Stimulated activated CD8-positive, alpha-beta memory T cell treated with anti-CD3 and anti-CD28 coated beads, Interleukin-15, amount 100 ng/mL, for 48 hours (primary cell): ENCODE measurements at places on chromosomes 7 and 10.

DNA sequence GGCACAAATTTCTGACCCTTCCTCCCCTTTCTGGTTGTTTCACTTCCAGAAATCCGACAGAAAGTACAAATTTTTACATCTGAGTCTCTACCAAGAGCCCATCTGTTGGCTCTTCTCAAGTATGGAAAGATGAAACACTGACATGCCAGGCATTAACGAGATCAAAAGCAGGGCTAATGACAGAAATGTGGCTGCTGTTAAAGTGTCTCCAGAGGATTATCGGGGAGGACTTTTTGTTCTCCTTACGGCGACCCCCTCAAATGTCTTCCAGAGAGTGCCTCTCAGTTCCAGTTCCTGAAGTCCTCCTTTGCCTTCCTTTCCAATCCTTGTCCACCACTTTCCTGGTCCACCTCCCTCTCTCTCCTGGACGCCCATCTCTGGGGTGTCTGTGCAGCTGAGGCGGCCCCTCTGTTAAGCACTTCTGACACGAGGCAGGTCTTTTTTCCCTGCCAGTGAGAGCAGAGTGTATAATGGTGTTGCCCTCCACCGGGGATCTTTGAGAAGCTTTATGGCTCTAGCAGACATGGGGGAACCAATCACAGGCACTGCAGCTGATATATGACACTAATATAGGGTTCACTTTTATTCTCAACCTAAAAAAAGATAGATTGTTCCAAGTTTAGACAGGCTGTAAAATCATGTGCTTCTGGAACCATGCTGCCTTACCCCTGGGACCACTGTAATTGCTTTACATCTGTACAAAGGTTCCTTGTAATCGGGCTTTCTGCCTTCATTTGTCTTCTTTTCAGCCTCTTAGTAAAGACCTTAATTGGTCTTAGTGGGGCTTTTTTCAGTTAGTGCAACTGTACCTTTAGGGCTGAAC is 757.1 kb downstream of the AUTS2 start:
- no peak for DNase-seq

DNA sequence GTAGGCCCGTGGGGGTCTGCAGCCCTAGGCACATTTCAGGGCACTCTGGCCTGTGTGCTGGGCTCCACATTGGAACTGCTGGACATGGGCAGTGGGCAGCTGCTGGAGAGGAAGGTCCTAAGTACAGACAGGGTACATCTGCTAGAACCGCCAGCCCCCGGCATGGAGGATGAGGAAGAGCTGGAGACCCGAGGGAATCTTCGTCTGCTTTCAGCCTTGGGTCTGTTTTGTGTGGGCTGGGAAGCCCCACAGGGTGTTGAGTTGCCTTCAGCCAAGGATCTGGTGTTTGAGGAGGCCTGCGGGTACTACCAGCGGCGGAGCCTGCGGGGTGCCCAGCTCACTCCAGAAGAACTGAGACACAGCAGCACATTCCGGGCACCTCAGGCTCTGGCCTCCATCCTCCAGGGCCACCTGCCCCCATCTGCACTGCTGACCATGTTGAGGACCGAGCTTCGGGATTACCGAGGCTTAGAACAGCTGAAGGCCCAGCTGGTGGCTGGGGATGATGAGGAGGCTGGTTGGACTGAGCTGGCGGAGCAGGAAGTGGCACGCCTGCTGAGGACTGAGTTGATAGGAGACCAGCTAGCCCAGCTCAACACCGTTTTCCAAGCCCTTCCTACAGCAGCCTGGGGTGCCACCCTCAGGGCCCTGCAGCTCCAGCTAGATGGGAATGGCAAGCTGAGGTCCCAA is 1.4 kb downstream of the HPS6 start:
- DNase-seq = no peak

DNA sequence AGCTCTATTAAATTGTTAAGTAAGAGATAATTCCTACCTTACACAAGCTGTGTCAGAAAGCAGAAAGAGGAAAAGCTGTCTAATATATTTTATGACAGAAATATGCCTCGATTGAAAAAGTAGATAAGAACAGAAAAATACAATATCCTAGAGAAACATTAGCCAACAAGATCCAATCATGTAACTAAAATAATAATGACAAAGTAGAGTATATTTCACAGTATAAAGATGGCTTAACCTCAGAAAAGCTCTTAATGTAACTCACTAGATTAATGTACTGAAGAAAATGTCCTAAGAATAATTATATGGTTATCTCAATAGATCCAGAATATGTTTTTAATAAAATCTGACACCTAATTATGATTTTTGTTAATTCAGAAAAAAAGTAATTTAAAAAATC is 89.8 kb upstream of the HABP2 start:
- DNase-seq = no peak

GRCh38 chr10:72037266-72037665 is 51.1 kb downstream of the SPOCK2 start:
- DNase-seq = no peak

- DNase-seq = peak; percentile 72
Measured at GRCh38 chr7:38463277-38464225, 167.6 kb downstream of the AMPH start.

DNA sequence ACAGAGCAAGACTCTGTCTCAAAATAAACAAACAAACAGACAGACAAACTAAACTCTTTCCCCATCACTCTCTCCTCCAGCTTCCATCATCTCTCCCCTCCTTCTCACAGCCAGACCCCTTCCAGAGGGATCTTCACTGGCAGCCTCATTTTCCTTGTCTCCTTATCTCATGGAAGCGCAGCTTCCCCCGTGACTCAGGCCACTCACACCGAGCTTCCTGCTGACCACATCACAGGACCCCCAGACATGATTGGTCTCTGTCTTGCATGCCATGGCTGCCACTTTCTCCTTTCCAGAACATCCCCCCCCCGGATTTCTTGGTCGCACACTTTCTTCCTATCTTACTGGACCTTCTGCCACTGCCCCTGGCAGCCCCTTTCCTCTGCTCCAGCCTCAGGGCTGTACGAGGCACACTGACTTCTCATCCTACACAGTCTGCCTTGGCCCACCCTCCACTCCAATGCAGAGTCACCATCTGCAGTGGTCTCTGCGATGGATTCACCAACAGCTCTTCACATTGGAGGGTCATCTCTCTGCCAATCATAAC is 4.9 kb upstream of the INSIG1 start:
- DNase-seq = no peak

DNA sequence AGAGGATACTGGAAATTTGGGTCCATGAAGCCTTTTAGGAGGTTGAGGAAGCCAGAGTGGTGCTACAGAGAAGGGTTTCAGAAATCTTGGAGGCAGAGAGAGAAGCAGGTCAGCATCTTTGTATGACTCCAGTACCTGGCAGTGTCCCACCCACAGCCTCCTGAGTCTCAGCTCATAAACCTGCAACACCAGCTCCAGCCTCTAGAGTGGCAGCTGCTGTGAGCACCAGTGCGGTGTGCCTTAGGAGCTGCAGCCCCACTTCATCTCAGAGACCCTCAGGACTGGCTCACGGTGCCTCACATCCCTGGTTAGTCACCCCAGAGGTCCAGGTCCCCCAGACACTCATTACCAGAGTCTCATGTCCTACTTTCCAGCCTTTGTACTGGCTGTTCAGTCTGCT is 84.8 kb upstream of the PRKAR2B start:
- peak; percentile 1 for DNase-seq

GRCh38 chr10:123355748-123356481 is 201.7 kb downstream of the BUB3 start:
- no peak for DNase-seq

GRCh38 chr7:26993816-26994810 is 101.7 kb downstream of the HOXA1 start:
- no peak for DNase-seq

- DNase-seq = no peak
Measured at GRCh38 chr10:121450247-121450646, 148.0 kb downstream of the FGFR2 start.

DNA sequence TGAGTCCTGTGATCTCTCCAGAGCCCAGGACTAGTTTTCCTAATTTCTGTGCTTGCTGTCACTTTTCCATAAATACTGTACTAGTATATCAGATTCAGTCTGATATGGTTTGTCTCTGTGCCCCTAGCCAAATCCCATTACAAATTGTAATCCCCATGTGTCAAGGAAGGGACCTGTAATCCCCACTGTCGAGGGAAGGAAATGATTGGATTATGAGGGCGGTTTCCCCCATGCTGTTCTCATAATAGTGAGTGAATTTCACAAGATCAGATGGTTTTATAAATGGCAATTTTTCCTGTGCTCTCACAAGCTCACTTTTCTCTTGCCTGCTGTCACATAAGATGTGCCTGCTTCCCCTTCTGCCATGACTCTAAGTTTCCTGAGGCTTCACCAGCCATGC is 54.8 kb upstream of the IFRD1 start:
- DNase-seq = no peak

DNA sequence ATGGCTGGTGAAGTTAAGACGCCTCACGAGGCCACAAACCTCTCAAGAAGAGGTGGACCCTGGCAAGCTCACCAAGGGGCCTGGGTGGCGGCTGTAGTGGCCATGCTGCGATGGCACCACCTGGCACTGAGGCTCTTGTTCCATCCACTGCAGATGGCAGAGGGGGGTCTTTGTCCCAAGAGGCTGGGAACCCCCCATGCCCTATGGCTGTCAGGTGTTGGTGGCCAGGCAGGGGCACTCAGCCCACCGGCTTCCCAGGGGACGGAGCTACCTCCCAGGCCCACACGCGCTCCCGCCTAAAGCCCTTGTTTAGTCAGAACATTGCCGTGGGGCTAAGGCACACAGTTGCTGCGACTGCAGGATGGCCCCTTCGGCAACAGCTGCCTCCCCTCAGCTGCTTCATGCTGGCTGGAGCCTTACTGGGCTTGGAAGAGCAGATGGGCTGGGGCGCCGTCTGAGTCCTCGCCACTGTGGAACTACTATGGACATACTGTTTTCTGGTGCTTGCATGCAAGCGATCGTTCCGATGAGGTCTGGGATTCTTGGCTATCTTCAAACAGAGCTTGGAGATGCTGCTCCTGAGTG is 46.8 kb downstream of the DPYSL4 start:
- no peak for DNase-seq

GRCh38 chr10:93062514-93063143 is 2.0 kb downstream of the CYP26C1 start:
- peak; percentile 37 for DNase-seq

DNA sequence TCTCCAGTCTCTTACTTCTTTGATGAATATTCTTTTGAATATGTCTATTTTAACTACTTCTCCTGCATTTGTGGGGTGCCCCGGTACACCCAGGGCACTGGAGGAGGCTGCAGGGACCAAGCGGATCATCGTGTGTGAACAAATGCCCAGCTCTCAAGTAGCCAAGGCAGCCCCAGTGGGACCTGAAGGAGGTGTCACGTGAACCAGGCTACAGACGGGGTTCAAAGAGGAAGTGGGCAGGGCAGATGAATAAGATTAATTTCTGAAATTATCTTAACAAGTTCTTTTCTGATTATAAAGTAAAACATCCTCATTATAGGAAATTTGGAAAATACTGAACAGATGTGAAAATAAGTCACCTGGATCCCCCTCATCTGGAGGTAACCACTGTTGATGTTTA is 78.4 kb upstream of the DUSP5 start:
- no peak for DNase-seq

GRCh38 chr10:865257-865656 is 66.2 kb downstream of the LARP4B start:
- DNase-seq = no peak

DNA sequence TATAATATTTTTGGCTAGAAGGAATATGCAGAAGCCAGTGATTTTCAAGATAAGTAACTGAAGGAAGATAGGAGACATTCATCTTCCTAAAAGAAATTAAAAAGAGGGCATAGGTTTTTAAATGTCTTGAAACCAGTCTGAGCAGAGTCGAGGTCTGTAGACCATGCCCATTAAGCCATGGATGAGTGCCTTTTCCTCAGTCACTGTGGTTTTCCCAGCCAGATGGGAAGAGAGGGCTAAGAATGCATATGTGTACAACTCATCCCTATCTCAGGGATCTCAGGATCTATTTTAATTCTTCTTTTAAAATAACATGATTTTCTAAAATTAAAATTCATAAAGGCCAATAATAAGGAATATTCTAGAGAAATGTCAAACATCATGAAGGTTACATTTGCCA is 112.8 kb downstream of the PPP1R3A start:
- DNase-seq = no peak

DNA sequence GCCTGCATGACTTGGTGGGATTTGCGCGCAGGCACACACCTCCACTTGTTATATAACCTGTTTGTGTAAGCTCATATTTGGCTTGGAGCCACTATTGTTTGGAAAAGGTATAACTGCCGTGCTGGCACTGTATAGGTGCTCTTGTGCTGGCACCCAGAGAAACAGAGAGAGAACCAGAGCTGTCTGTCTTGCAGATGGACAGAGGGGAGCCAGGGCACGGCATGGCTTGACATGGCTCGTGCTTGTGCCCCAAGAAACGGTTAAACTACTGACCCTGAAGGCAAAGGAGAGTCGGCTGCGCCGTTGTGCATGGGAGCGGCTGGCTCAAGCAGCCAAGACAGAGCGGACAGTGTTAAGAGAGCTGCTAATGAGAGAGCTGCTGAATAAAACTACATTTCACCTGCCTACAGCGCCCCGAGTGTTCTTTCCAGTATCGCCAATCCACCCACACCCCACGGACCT is 23.2 kb downstream of the RAPGEF5 start:
- no peak for DNase-seq

- DNase-seq = no peak
Measured at GRCh38 chr7:38051786-38052185, 126.3 kb upstream of the STARD3NL start.

- no peak for DNase-seq
Measured at GRCh38 chr7:39650676-39651075, 27.3 kb downstream of the RALA start.

DNA sequence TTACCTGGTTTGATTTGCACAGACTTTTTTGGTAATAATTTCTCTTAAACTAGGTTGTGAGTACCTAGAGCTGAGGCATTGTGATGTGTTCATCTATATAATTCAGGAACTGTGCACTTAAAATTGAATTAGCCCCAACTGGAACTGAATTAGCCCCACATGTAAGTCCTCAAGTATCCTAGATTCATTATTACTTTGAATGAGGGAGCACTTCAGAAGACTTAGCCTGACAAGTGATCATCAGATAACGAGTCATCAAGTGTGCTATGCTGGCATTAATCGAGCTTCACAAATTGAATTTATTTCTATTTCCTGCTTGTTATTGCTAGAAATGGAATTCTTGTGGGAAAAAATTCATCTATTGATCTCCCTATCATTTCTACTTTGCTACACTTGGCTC is 323.4 kb upstream of the SEMA3D start:
- no peak for DNase-seq

GRCh38 chr10:114009281-114009996 is 34.2 kb upstream of the ADRB1 start:
- DNase-seq = no peak

DNA sequence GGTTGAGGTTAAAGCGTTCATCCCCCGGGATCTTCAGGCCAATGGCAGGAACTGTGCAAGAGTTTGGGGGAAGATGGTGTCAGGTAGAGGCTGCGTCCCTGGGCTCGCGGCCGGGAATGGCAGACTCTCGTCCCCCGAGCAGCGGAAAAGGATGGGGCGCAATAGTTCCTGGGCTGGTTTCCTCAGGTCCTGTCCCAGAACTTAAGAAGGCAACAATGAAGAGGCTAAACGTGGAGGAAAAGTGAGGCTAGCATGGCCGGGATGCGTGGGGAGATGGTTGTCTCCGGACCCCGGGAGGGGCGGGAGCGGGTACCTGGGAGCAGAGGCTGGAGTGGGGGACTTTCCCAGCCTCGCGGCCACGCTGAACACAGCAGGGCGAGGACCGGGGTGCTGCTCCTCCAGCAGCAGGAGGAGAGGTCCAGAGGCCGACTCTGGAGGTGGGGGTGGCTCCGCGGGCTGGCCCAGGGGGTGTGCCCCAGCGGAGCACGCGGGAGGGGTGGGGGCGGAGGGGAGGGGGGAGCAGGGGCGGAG is 882 bp downstream of the IRF5 start:
- DNase-seq = no peak

- no peak for DNase-seq
Measured at GRCh38 chr10:131210181-131210580, 101.3 kb downstream of the TCERG1L start.
